ENCODE measurements at places on chromosomes 4 and X.

DNA sequence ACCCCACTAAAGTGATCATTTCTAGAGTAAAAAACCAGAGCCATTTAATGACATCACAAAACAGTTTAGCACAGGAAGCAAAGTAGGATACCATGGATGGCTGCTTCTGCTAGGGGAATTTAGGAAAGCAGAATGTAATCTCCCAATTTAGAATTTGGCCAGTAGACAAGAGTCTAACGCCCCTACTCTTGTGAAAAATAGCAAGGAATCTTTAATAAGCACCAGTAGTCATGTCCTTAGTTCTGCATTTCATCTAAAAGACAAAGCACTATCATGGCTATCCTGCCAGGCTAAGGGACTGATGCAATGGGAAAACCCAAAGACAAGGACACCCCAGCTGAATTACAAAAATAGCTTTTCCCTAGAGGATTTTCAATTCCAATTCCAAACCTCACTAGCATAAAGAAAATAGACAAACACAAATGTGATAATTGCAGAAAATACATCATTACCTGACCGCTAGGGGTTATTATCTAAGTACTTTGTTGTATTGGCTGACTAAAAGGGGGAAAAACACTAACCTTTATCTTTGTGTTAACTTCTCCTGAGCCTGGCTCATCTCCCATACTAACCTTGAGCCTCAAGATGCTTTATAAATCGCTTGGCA lies 2.6 kb upstream of the AMMECR1 start:
- no peak for DNase-seq

DNA sequence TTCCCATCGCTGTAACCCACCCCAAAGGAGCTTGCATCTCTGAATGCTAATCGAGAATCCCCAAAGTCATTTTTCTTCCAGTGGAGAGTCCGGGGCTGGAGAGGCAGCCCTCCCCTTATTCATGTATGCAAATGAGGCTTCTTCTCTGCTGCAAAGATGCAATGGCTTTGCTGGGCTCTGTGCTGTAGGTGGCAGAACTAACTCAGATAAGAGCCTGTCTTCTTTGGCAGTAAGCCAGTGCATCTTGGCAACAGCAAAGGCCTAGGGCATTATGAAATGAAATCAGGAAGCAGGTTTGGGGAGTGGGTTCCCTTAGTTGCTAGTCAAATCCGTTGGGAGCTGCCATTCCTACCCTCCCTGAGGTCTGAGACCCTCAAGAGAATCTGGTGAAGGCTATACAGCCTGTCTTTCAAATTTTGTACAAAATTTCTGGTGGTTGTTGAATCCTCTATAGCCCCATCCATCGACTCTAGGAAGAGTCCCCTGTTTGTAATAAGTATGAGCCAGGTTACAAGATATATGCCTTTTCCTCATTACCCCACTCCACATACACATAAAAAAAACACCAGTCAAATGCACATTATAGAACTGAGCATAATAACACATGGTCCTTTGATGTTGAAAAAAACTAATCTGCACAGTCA lies 290.6 kb upstream of the TAPT1 start:
- DNase-seq: no peak

- no peak for DNase-seq
Measured at GRCh38 chr4:169971456-169972015, 54.7 kb downstream of the MFAP3L start.

GRCh38 chr4:10172278-10172921 lies 55.8 kb upstream of the WDR1 start:
- DNase-seq: no peak

Data from activated T-helper 1 cell treated with anti-CD3 and anti-CD28 coated beads, Interleukin-12 subunit alpha, Interleukin-12 subunit beta, Interleukin-2, Interleukin-4 antibody, amounts not matched to agents 30 ng/mL and 10 ng/mL and 1 ng/mL, durations not matched to agents 14 hours and 24 hours and 36 hours (primary cell).